CD4-positive, alpha-beta memory T cell (primary cell): ENCODE measurements at places on chromosomes 5 and 9. TPM values are rescaled to one million over a fixed set of nuclear protein-coding genes. Genes with fewer than 3 reads are reported as not detected.

DNA sequence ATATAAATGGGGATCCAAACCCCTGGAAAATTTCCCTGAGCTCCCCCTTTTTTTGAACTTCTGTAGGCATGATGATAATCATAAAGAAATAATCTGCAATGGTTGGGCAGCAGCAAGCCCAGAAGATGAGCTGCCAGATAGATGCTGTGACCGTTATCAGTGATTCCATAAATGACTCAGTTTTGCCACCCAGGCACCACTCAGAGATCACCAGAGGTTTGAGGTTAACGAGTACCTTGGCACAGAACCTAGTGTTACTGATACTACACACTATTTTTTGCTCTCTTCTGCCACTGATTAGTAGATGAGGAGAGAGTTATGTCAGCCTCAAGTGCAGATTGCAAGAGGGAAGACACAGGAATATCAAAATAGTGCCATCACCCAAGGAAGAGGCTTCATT lies 199.3 kb upstream of the PTGER4 start:
- no peak overlapping the region for H3K4me3 ChIP-seq
- no peak for DNase-seq
- H3K36me3 ChIP-seq = no peaks in the 10 kb centered on the region
- H3K27ac ChIP-seq = no peak overlapping the region

Gene EFNA5
- polyA plus RNA-seq = not detected

DNA sequence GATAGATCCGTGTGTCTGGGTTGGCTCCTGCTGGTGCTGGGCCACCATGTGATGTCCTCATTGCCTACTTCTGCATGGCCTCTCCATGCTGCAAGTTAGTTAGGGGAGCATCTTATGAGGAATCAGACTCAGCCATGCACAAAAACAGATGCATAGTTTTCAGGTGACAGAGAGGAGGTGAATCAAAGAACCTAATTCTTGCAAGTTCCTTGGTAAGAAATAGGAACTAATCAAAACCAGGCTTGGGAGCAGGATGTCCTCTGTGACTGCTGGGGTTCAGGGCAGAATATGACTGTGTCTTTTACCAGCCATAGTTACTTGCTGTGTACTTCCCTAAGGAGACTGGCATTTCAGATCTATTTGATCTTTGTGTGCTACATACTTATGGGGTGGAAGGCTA lies 61.6 kb downstream of the C9orf152 start:
- peaks cover 43% of the 10 kb centered on the region for H3K4me1 ChIP-seq
- H3K4me3 ChIP-seq = no peak overlapping the region
- no peaks in the 10 kb centered on the region for H3K27me3 ChIP-seq

GRCh38 chr9:28329323-28329722 lies 756.0 kb upstream of the C9orf72 start:
- H3K36me3 ChIP-seq = no peaks in the 10 kb centered on the region
- H3K27me3 ChIP-seq = no peaks in the 10 kb centered on the region
- H3K4me3 ChIP-seq = no peak overlapping the region
- no peak for DNase-seq

GRCh38 chr9:13845460-13845859 lies 468.5 kb downstream of the NFIB start:
- no peaks in the 10 kb centered on the region for H3K36me3 ChIP-seq
- no peaks in the 10 kb centered on the region for H3K27me3 ChIP-seq
- no peak overlapping the region for H3K27ac ChIP-seq
- DNase-seq = no peak
- no peak overlapping the region for H3K4me3 ChIP-seq

- DNase-seq = no peak
- H3K4me1 ChIP-seq = no peaks in the 10 kb centered on the region
- no peak overlapping the region for H3K27ac ChIP-seq
- H3K27me3 ChIP-seq = no peaks in the 10 kb centered on the region
- H3K4me3 ChIP-seq = no peak overlapping the region
Measured at GRCh38 chr9:71071633-71072032, 49.8 kb downstream of the TRPM3 start.

Gene ADAMTS6
- not detected for polyA plus RNA-seq

DNA sequence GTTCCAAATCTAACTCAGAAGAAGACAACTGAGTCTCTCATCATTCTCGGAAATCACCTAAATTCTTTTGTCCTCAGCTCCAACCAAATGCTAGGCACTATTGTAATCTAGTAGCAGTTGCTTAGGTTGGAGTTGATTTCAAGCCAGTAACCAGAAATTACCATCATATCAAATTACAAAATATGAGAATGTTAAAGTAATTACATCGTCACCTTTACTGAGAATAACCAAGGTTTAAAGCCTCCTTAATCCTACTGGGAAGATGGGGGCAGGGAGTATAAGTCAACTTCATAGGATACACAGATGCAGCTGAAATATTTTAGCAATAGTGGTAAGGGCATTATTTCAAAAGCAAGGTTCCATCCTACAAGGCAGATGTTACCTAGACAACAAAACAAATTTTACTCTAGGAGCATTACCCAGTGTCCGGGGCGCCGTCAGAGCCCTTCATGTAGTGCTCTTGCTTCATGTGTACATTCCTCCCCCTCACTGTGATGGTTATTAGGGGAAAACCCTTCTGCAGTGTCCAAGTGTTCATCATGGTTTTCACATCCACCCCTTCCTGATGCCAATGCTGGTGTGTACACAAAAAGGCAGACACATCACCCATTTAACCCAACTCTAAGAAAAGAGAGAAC lies 19.5 kb downstream of the ERAP1 start:
- H3K4me3 ChIP-seq = no peak overlapping the region
- no peaks in the 10 kb centered on the region for H3K4me1 ChIP-seq
- no peak overlapping the region for H3K27ac ChIP-seq
- H3K27me3 ChIP-seq = no peaks in the 10 kb centered on the region

GRCh38 chr5:39464088-39464487 lies 39.3 kb upstream of the DAB2 start:
- no peak overlapping the region for H3K27ac ChIP-seq
- DNase-seq = no peak
- no peaks in the 10 kb centered on the region for H3K36me3 ChIP-seq
- no peaks in the 10 kb centered on the region for H3K4me1 ChIP-seq
